ENCODE measurements at places on chromosomes 6 and 20.

GRCh38 chr6:11480541-11480940 is 57.0 kb upstream of the TMEM170B start:
- DNase-seq: no peak

DNA sequence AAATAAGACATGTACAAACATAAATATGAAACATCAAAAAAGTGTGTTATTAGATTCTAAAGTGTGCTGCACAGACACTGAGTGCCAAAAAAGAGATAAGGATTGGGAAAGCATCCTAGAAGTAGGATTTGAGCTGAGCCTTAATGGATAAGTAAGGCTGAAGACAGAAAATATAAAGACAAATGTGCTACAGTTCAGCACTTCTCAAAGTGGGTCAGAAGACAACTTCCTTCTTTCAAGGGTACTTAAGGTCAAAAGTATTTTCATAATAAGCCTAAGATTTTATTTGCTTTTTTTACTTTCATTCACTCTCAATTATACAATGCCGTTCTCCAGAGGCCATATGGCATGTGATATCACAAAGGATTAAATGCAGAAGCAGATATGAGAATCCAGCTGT is 16.8 kb downstream of the USP45 start:
- DNase-seq: no peak

DNA sequence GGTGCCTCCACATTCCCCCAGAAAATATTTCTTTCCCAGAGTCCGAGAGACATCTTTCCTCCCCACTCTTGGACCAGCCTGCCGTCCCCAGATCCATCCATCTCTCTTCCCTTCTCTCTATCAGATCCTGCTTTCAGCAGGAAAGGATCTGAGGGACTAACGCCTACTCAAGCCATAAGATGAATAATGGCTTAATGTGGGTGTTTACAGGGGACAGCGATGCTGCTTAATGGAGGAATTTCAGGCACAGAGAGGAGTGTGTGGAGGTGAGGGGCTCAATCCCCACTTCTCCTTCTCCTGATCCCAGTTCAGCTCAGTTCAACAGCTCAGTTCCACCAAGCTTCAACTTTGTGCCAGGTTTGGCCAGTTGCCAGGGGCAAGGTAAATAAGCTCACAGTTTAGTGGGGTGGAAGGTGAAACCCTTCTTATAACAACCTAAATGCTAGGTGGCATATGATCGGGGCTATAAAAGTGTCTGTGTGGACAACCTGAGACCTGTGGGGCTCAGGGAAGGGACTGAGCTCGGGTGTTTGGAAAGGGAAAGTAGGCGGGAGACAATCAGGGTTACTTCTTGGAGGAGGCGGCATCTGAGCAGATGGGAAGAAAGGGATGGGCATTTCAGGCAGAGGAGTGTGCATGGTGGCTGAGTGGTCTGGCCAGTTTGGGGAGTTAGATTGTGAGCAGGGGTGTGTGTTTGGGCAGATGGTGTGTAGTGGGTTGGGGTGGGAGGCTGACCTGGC is 55.8 kb downstream of the CDH22 start:
- no peak for DNase-seq

DNA sequence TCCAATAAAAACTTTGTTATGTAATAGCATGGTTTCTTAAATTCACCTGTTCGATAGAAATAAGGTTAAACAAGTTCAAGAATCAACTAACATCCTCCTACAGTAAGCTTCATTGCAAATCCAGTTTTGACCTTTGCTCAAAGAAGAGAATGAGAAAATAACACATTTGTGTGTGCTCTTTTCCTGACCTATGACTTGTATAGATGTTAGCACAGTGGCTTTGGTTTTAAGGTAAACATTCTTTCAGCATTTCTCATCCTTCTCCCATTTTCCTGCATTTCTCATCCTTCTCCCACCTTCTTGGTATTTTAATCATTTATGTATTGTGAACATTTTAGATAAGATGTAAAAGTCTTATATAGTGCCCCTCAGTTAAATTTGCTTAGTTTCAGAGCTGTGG is 73.9 kb downstream of the PLCB1 start:
- no peak for DNase-seq

- no peak for DNase-seq
Observed at GRCh38 chr6:36593569-36594028, 563 bp upstream of the SRSF3 start.

- DNase-seq: no peak
Observed at GRCh38 chr6:132275066-132275970, 126.0 kb downstream of the MOXD1 start.

DNA sequence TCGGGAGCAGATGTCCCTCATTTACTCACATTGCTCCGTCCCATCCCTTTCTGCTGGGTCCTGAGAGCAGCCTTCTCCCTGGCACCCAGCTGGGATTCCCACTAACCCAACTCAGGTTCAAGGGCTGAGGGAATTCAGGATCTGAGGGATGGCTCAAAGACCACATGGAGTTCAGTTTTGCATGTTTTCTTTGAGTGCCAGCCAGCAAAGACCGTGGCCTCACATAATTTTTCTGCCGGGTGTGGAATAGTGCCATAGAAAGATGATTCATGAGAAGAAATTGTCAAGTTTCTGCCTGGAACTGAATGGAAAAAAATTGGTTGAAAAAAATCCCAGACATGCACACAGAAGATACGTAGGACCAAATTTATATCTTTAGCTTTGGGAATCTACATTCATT is 168.6 kb downstream of the CD83 start:
- DNase-seq: peak; percentile 68

GRCh38 chr20:49603209-49603627 is 35.3 kb upstream of the PTGIS start:
- peak; percentile 90 for DNase-seq

GRCh38 chr6:34095136-34095505 is 50.8 kb downstream of the GRM4 start:
- DNase-seq: no peak

GRCh38 chr20:17568972-17569521 is 828 bp upstream of the DSTN start:
- peak; percentile 96 for DNase-seq

- DNase-seq: peak; percentile 38
Observed at GRCh38 chr20:11350126-11351005, 567.3 kb upstream of the BTBD3 start.

- DNase-seq: no peak
Observed at GRCh38 chr6:89346433-89346832, 6.1 kb downstream of the UBE2J1 start.

DNA sequence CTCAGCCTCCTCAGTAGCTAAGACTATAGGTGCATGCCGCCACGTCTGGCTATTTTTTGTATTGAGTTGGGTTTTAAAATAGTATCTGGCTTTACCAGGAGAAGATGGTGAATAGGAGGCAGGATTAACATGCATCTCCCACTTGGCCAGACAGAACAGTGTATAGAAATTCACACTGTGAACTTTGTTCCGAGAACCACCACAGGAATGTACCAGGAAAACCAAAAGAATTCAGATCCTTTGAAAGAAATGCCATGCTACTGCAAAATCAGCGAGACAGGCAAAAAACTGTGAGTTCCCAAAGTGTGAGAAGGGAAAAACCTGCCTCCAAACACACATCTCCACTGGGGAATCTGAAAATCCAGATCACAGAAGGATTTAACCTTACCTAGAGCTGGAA is 327.6 kb downstream of the NKAIN2 start:
- DNase-seq: no peak

- no peak for DNase-seq
Observed at GRCh38 chr6:3746119-3746691, 5.3 kb downstream of the PXDC1 start.

DNA sequence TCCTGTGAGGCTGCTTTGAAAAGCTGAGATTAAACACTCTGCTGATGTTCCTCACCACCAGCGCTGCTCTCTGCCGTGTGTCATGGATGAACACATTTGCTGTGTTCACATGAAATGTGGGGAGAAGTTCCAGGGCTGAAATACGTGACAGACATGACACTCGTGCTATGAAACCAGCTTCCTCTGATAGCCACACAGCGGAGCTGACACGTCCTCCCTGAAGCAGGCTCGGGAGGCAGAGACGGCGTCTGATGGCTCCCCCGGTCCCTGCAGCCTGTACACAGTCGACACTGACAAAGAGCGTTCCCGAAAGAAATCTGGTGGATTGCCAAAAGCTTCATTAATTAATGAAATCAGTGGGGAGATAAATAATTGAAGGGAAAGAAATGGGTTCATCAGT is 17.5 kb downstream of the AGPAT4 start:
- no peak for DNase-seq

DNA sequence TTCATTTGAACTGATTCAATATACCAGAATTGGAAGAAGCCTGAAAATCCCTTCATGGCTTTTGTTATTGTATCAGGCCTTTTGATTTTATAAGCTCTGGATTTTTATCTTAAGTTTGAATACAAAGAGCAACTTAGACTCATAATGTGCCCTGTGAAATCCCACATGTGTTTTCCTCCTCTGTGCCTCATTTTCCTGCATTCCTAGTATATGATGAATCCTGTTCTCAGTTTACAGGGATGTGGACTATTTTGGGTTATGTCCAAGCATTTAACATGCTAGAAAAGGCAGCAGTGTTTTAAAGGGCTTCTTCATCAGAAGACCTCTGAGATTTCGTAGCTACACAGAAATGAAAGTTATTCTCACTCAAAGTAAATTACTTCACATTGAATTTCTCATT is 455.0 kb downstream of the RFPL4B start:
- DNase-seq: peak; percentile 79

DNA sequence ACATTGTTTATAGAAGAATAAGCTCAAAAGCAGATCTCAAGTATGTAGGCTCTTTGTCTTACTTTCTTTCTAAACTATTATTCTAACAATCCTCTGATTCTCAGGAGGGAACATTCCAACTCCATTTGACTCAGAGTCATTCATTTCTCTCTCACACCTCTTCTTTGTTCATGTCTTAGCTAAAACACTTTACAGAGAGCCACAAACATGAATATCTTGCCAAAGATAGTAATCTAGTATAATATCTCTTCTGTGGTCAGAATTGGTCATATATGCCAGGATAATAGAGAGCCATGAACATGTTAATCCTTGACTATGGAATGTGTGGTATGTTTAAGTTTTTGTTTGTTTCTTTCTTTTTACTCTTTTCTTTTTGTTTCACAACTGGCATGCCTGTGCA is 456.0 kb upstream of the PTCHD4 start:
- DNase-seq: no peak

GRCh38 chr20:828987-829386 is 4.5 kb upstream of the FAM110A start:
- no peak for DNase-seq

DNA sequence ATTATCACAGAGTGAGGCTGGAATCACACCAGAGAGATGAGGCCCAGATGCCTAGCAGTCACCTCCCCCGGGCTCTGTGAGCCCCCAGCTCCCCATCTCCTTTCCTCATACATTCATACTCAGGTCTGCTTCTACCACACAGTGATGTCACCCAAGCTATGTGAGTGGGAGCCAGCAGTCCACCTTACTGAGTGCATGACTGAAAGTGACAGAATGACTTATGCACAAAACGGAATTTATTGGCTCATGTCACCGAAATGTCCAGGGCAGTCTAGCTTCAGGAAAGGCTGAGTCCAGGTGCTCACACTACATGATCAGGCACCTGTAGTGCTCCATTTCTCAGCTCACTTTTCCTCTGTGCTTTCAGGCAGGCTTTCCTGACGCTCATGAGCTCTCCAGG is 36.7 kb upstream of the CCN6 start:
- DNase-seq: no peak

DNA sequence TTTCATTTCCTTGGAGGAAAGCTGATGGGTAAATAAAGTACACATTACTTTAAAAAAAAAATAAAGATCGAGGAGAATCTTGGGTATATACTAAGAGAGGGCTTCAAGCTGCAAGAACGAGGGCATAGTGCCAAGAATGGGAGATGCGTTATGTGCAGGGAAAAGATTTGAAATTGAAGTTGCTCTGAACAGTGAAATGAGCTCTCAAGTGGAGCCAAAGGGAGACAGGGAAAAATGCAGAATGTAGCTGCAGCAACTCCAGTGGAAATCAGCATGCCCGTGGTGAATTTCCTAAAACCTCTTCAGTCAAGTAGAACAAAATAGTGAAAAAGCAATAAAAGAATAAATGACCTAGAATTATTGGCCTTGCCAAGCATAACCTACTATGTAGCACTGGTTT is 11.4 kb upstream of the COL9A1 start:
- DNase-seq: no peak

DNA sequence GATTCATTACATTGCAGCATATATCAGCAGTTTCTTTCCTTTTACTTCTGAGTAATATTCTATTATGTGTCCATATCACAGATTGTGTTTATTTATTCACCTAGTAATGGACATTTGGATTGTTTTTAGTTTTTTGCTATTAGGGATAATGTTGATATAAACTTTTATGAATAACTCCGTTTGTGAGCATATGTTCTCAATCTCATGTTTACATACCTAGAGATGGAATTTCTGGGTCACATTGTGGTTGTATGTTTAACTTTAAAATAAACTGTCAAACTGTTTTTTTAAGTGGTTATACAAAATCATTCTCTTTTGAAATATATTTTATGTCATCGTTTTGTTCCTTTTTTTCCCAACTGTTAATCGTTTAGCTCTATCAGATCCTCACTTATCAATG is 311.6 kb downstream of the MMUT start:
- DNase-seq: no peak
